ENCODE measurements at places on chromosomes 3 and 15. TPM values are rescaled to one million over a fixed set of nuclear protein-coding genes. Genes with fewer than 3 reads are reported as not detected.

The ZBBX gene
- total RNA-seq = not detected

The CNTN6 gene
- total RNA-seq = not detected

The IL5RA gene
- not detected for total RNA-seq

The CHRD gene
- total RNA-seq = 4.8 TPM

The USP50 gene
- not detected for total RNA-seq

- no peak overlapping the region for H3K4me3 ChIP-seq
- H3K36me3 ChIP-seq = no peaks in the 10 kb centered on the region
- DNase-seq = no peak
- H3K27me3 ChIP-seq = no peaks in the 10 kb centered on the region
- H3K27ac ChIP-seq = no peak overlapping the region
- H3K4me1 ChIP-seq = no peaks in the 10 kb centered on the region
These were observed 142.3 kb upstream of the STT3B start for GRCh38 chr3:31390466-31390865.

DNA sequence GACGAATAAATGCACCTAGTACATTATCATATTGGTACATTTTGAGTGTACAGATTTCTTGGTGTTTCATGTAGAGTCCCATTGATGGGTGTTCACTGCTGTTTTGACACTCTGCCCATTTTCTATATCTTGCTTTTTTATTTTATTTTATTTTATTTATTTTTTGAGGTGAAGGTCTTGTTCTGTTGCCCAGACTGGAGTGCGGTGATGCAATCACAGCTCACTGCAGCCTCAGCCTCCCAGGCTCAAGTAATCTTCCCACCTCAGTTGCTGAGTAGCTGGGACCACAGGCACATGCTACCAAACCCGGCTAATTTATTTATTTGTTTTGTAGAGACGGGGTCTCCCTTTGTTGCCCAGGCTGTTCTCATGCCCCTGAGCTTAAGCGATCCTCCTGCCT, 44.2 kb downstream of the DNAJC13 start:
- no peak overlapping the region for H3K27ac ChIP-seq
- H3K4me3 ChIP-seq = no peak overlapping the region
- DNase-seq = peak; percentile 75
- H3K4me1 ChIP-seq = peaks cover 12% of the 10 kb centered on the region

DNA sequence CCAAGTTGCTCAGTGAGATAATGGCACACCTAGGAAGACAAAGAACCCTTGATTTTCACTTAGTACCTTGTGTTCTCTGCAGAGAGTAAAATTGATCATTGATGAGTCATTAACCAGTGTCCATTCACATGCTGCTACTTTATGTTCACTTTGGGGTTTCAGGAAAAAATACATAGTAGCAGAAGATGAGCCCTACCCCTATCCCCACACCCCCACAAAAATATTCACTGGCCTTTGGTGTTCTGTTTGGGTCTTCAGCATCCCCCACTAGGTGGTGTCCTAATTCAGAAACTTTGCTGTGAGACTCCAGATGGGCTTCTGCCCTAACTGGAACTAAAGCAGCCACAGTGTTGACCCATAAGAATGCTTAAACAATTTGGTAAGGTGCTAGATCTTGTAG, 178.8 kb downstream of the KLHL25 start:
- DNase-seq = peak; percentile 50
- no peaks in the 10 kb centered on the region for H3K27me3 ChIP-seq
- H3K27ac ChIP-seq = peak overlapping the region; percentile 83
- no peak overlapping the region for H3K4me3 ChIP-seq
- H3K4me1 ChIP-seq = peaks cover 23% of the 10 kb centered on the region

DNA sequence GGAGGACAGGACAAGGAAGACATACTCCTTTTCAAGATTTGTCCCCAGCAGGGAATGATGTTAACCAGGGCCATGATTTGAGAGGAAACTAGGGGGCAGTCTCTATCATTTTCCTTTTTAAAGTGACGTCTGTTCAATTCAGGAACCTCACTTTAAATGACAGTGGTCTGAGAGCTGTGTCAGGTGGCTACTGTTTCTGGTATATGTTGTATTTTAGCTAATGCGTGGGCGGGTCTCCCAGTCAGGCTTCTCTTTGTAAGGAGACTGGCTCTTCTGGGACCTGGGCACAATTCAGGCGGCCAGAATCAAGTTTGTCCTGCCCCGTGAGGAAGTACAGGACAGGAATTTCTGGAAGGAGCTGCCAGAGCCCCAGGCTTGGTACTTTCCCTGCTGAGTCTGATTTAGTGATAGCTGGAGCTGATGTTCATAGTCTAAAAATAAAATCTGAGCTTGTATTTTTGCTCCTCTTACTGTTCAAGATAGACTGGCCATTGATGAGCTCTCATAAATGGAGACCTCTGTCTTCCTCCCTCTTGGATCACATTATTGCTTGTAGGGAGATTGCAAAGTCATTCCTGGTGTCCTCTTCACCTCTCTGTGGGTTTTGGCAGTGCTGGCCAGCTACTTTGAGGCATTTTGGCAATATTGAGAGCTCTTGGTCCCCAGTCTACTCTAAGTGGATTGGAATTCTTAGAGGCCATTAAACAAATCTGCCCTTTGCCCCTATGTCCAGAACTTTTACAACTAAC, 25.6 kb downstream of the SQOR start:
- no peak overlapping the region for H3K27ac ChIP-seq
- no peaks in the 10 kb centered on the region for H3K27me3 ChIP-seq
- H3K4me1 ChIP-seq = no peaks in the 10 kb centered on the region
- H3K36me3 ChIP-seq = peaks cover 1% of the 10 kb centered on the region
- DNase-seq = peak; percentile 31

The C3orf80 gene
- 0.26 TPM for total RNA-seq

DNA sequence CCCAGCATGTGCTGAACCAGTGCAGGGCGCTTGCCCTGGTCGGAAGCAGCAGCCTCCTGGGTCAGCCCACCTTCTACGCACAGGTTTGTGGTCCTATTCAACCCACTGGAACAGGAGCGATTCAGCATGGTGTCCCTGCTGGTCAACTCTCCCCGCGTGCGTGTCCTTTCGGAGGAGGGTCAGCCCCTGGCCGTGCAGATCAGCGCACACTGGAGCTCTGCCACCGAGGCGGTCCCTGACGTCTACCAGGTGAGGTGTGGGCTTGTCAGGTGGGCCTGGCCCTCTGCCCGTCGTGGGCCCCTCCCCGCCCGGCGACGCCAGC, 8.2 kb downstream of the MAN2A2 start:
- H3K27ac ChIP-seq = no peak overlapping the region
- peaks cover 18% of the 10 kb centered on the region for H3K36me3 ChIP-seq
- no peaks in the 10 kb centered on the region for H3K4me1 ChIP-seq
- DNase-seq = no peak

The AGBL1 gene
- total RNA-seq = not detected

DNA sequence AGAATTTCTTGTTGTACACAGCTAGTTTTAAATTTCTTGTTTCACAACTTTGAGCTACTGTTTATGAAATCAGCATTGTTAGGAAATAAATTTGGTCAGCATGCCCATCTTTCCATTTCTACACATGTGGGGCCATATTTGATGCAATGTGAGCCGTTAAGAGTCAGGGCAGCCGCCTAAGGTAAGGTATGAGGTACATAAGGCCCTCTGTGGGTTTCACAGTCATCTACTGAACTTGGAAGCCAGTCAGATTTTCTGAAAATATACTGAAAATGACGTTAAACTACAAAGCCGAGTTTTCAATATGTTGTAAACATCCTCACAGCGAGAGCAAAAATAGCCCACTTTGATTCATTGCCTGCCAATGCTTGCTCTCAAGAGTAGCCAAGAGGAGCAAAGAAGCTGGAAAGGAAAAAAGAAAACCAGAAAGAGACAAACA, 94.7 kb upstream of the PDZRN3 start:
- H3K4me3 ChIP-seq = peak overlapping the region; percentile 37
- H3K27me3 ChIP-seq = no peaks in the 10 kb centered on the region
- no peaks in the 10 kb centered on the region for H3K4me1 ChIP-seq
- no peaks in the 10 kb centered on the region for H3K36me3 ChIP-seq
- H3K27ac ChIP-seq = peak overlapping the region; percentile 50

GRCh38 chr3:69031635-69032034, 18.2 kb upstream of the EOGT start:
- peaks cover 11% of the 10 kb centered on the region for H3K36me3 ChIP-seq
- no peak overlapping the region for H3K4me3 ChIP-seq
- no peak overlapping the region for H3K27ac ChIP-seq

GRCh38 chr3:133845127-133845526, 39.5 kb downstream of the SRPRB start:
- H3K4me1 ChIP-seq = peaks cover 6% of the 10 kb centered on the region
- no peak overlapping the region for H3K4me3 ChIP-seq
- H3K27me3 ChIP-seq = peaks cover 8% of the 10 kb centered on the region
- no peak overlapping the region for H3K27ac ChIP-seq
- no peak for DNase-seq
- H3K36me3 ChIP-seq = no peaks in the 10 kb centered on the region

The EIF4A2 gene
- 1,128 TPM for total RNA-seq

DNA sequence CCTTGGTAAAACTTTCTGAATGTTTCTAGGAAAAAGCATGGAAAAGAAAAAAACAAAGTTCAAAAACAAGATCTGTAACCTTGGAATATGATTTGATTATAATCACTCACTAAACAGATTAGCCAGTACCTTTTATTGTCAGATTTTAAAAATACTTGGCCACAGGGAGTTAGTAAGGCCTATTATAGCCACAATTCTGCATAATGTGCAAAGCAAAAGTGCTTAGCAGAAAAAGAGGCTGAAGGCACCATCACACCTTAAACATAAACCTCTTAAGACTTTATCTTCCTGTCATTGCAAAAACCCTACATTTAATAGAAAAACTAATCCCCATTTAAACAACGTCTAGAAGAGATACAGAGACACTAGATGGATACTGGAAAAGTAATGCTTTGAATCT, 41.8 kb downstream of the CHSY1 start:
- H3K36me3 ChIP-seq = peaks cover 1% of the 10 kb centered on the region
- no peak for DNase-seq
- H3K27ac ChIP-seq = peak overlapping the region; percentile 61
- H3K4me3 ChIP-seq = no peak overlapping the region
- no peaks in the 10 kb centered on the region for H3K27me3 ChIP-seq
- H3K4me1 ChIP-seq = peaks cover 23% of the 10 kb centered on the region

DNA sequence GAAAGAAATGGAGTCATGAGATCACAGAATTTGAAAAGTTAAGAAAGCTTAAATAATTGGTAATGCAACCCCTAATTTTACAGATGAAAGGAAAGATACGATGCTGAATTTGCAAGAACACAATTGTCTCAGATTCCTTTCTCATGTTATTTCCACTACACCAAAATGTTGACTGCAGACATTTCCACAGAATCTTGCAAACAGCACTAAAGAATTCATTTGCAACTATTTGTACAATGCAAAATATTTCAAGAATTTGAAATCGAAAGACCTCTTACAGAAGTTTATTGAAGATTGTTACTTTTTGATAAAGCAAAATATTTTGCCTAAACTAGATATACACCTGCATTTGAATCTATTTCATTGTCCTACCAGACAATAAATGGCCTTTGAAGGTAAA, 194.1 kb upstream of the KCNMB2 start:
- peak; percentile 45 for DNase-seq
- H3K36me3 ChIP-seq = no peaks in the 10 kb centered on the region
- H3K4me1 ChIP-seq = no peaks in the 10 kb centered on the region
- H3K27me3 ChIP-seq = no peaks in the 10 kb centered on the region
- H3K27ac ChIP-seq = no peak overlapping the region
- H3K4me3 ChIP-seq = no peak overlapping the region

GRCh38 chr3:30311781-30312180, 294.6 kb upstream of the TGFBR2 start:
- no peak for DNase-seq
- H3K4me1 ChIP-seq = peaks cover 5% of the 10 kb centered on the region
- no peaks in the 10 kb centered on the region for H3K36me3 ChIP-seq
- no peak overlapping the region for H3K27ac ChIP-seq

DNA sequence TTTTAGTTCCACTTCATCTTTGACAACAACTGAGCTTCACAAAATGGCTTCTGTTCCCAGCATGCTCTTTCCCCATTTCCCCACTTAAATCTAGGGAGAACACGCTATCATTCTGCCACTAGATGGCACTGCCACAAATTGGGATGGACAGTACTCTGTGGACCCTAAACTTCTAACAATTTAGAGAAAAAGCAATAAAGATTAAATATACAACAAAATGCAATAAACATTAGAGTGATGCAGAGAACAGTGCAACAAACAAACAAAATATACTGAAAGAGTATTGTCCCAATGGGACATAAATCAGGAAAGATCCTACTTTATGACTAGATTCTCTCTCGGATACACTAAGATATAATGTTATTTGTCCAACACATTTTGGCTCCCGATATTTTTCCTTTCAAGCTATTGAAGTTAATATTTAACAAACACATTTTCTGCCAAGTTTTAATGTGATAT, 169.7 kb upstream of the TMCO5A start:
- peaks cover 2% of the 10 kb centered on the region for H3K4me1 ChIP-seq
- H3K27me3 ChIP-seq = no peaks in the 10 kb centered on the region
- peak; percentile 82 for DNase-seq
- no peak overlapping the region for H3K27ac ChIP-seq
- no peak overlapping the region for H3K4me3 ChIP-seq
- no peaks in the 10 kb centered on the region for H3K36me3 ChIP-seq

- DNase-seq = peak; percentile 88
- H3K36me3 ChIP-seq = no peaks in the 10 kb centered on the region
- H3K27ac ChIP-seq = no peak overlapping the region
- H3K4me3 ChIP-seq = no peak overlapping the region
- peaks cover 2% of the 10 kb centered on the region for H3K4me1 ChIP-seq
These were observed 48.5 kb downstream of the PXYLP1 start for GRCh38 chr3:141280086-141280485.

The OXTR gene
- 3.6 TPM for total RNA-seq

The RAB27A gene
- total RNA-seq = 10.3 TPM

GRCh38 chr3:127170814-127171213, 22.1 kb upstream of the PRR23E start:
- no peaks in the 10 kb centered on the region for H3K36me3 ChIP-seq
- peaks cover 8% of the 10 kb centered on the region for H3K4me1 ChIP-seq
- no peaks in the 10 kb centered on the region for H3K27me3 ChIP-seq
- no peak overlapping the region for H3K27ac ChIP-seq
- peak; percentile 78 for DNase-seq
- no peak overlapping the region for H3K4me3 ChIP-seq

GRCh38 chr15:100902436-100903167, 16.6 kb upstream of the LRRK1 start:
- peak overlapping the region; percentile 12 for H3K4me3 ChIP-seq
- peak overlapping the region; percentile 76 for H3K27ac ChIP-seq
- DNase-seq = peak; percentile 77
- peaks cover 5% of the 10 kb centered on the region for H3K4me1 ChIP-seq

DNA sequence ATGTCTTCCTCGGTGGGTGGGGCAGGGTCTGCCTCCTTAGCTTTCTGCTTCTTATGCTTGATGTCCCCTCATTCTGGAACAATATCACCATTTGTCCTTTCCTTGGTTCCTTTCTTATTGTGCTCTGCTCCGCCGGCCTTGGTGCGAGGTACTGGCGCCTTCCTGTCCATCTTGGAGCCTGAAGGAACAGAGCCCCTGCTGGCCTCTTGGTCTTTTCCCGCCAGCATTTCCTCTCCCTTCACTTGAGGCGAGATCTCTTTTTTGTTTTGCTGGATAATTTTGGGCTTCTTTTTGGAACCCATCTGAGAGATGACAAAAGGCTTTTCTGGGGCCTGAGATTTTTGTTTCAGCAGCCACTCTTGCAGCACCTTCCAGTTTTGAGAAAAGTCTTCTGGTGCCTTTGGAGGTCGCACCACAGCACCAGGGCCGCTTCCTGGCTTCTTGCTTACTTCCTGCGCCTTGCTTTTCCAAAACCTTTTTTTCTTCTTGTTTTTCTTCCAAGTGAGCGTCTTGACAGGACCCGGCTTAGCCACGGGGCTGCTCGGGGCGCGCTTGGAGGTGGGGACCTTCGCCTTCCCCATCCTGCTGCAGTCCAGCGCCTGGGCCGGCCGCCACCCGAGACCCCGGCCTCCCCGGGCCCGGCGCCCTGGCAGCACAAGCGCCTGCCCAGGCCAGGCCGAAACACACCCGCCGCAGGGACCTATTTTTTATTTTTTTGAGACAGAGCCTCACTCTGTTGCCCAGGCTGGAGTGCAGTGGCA, 127.1 kb downstream of the KLF13 start:
- peaks cover 9% of the 10 kb centered on the region for H3K4me1 ChIP-seq
- no peaks in the 10 kb centered on the region for H3K36me3 ChIP-seq
- no peak overlapping the region for H3K4me3 ChIP-seq
- H3K27ac ChIP-seq = no peak overlapping the region
- no peak for DNase-seq
